H4 (cell line): ENCODE measurements at places on chromosomes 3 and 15. TPM values are rescaled to one million over a fixed set of nuclear protein-coding genes. Genes with fewer than 3 reads are reported as not detected.
A peak's percentile ranks its signal among the peaks of the same experiment; 100 is the strongest.

The ELL3 gene
- 1.3 and 2.2 TPM in 2 replicates for total RNA-seq

The GOLGA8J gene
- not detected in 2 replicates for total RNA-seq

The PLSCR4 gene
- 15.0 and 19.5 TPM in 2 replicates for total RNA-seq

The SCG5 gene
- total RNA-seq = 0.64 and 0.95 TPM in 2 replicates

GRCh38 chr3:161987933-161988332 lies 491.3 kb downstream of the OTOL1 start:
- DNase-seq = no peak

DNA sequence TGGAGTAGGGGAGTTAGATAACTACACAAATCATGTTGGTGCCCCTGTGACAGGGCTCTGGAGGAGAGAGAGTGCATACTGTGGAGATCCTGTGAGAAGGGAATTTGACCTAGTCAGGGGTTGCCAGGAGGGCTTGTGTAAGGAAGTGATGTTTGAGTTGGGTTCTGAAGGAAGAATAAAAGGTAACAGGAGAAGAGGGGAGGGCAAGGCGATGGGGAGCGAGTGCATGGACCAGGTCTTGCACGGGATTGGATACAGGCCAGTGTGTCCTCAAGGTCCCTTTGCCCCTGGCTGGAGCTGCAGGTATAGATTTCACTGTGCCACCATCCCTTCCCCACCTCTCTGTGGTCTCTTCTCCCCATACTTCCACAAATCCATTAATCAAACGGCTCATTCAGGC lies 83.9 kb downstream of the RGMA start:
- no peak for DNase-seq

- no peak for DNase-seq
Measured at GRCh38 chr15:92653366-92653765, 2.2 kb downstream of the FAM174B start.

DNA sequence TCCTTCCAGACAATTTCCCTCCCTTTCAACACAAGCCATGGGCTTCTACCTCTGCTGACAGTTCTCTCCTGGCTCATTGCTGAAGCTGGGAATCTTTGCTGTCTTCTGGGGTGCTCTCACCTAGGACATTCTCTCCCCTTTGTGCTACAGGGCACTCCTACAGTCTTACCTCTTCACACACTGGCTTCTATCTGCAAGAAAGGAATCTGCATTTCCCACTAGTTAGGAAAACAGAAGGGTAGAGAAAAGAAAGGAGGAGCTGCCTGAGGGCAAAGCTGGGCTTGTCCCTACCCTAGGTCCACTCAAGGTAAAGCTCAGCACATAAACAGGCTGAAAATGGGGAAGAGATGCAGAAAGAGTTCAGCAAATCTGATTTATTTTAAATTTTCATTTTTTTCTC lies 5.6 kb upstream of the ARGFX start:
- DNase-seq = no peak

The GP9 gene
- total RNA-seq = not detected in 2 replicates

DNA sequence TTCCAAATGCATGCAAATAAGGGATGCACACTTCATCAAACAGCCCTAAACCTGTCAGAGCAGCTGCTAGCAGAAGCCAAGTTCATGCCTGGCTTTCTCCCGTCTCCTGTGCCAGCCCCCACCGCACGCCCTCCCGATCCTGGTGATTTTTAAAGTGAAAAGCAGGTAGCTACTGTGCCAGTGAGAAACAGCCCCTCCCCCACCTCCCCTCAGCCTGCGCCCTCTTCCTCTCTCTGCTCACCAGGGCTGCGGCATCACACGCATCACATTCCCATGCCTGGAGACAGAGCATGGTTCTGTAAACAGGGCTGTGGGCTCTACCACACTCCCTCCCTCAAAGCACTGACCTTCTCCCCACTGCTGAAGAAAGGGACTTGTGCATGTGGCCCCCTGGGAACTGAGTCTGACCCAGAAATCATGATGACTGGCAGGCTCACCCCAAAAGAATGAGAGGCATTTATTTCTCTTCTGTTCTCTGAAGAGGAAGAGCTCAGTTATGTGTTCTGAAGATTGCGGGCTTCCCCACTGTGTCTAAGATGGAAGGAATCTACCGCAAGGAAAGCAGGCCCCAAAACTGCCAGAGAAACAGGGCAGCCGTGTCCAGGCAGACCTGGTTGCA lies 14.5 kb upstream of the SLC6A1 start:
- no peak for DNase-seq

The EPHA3 gene
- total RNA-seq = 1.4 and 3.6 TPM in 2 replicates

DNA sequence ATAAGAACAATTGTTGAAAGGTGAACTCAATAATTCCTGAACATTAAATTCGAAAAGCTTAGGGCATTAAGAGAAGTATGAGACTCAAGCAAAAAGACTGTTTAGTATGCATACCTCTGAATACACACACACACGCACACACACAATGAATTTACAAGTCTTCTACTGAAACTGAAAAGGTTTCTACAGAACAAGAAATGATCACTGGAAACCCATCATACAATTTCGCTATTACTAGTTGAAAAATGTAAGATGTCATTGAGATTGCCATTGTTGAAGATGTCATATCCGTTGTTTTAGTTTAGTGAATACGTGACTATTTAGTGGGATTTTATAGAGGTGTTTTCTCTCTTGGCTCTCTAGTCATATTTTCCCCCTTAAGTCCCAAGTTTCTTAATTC lies 106.8 kb downstream of the FOXB1 start:
- no peak for DNase-seq

- peak; percentile 70 for DNase-seq
Measured at GRCh38 chr3:145776782-145777408, 384.1 kb downstream of the PLOD2 start.

DNA sequence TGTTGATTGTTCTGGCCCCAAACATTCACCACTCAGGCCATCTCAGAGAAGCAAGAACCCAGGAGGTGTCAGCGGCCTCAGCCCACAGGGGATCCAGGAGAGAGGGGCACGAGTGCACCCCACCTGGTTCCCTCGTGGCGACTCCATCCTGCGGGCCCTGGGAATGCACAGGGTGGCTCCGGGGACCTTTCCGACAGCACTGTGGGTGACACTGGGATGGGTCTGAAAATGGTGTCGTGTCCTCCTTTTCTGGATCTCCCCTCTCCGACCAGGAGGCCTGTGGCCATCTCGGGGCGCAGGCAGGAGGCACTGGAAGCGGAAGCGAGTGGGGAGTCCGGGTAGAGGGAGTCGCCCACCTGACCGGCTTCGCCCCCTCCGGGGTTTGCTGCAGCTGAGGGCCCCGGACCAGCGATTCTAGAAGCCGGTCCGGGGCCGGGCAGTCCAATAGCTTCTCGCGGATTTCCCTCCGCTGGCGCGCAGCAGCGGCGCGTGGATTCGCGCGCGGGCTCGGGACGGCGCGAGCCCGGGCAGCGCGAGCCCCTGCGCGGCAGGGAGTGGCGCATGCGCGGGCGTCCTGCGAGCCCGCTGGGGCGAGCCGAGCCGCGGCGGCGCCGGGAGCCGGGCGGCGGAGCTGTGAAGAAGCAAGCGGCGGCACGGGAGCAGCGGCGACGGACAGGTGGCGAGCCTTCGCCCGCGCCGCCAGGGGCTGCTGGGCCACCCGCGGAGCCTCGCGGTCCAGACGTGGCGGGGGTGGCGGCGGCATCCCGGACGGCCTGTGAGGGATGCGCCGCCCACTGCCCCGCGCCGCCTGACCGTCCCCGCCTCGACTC lies at the start of gene DOCK3:
Gene DOCK3 (plus strand): TSS at position 579 of the 830 bp plus-strand sequence. CDS start 337 bp downstream, outside the sequence.
- no peak for DNase-seq

DNA sequence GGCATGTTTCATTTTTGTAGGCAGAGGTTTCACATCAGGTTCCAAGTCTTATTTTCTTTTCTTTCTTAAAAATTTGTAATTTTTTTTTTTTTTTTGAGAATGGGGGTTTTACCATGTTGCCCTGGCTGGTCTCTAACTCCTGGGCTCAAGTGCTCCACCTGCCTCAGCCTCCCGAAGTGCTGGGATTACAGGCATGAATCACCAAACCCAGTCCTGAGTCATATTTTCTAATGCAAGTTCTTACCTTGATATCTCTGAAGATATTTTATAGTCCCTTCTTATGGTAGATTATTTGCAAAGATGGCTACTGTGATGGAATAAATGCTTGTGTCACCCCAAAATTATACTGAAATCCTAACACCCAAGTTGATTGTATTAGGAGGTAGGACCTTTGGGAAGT lies 63.8 kb downstream of the SLC9A9 start:
- no peak for DNase-seq

DNA sequence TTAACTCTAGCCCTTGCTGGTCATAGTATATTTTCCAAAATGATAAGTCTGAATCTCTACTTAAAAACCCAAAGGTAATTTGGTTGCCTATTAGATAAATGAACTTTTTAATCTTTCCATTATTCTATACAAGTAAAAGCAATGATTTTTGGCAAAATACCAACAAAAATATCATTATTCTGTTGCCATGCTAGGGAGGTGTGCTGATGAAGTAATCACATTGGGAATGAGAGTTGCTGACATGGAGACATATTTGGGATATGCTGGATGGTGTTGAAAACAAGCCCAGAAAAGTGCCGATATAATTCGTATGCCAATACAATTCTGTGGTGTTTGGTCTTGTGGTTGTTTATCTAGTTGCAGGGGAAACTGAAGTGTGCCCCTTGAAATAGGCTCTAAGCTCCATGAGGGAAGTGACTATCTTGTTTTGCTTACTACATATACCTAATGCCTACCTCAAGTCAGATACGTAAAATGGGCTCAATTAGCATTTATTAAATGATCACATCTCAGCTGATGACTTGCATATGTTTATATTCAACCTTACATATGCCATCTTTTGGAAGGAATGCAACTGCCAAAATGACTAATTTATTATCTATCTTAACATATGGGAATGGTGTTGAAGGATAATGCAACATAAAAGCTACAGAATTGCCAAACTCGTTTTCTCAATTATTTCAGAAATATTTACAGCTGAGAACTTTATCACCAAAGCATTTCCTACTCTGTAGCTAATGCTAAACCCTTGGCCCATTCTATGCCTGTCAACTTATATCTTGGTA lies 5.8 kb downstream of the TOPBP1 start:
- no peak for DNase-seq

DNA sequence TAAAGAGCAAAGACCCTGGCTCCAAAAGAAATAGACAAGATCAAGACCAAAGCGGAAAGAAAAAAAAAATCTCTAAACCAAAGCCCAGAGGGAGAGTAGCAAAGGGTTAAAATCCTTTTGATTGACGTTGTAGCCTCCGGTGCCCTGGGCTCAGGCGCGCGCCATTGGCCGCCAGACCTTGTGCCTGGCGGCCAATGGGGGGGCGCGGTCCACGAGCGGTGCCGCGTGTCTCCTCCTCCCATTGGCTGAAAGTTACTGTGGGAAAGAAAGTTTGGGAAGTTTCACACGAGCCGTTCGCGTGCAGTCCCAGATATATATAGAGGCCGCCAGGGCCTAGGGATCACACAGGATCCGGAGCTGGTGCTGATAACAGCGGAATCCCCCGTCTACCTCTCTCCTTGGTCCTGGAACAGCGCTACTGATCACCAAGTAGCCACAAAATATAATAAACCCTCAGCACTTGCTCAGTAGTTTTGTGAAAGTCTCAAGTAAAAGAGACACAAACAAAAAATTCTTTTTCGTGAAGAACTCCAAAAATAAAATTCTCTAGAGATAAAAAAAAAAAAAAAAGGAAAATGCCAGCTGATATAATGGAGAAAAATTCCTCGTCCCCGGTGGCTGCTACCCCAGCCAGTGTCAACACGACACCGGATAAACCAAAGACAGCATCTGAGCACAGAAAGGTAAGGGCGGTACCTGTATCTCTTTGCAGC lies at the start of gene HES1:
Gene HES1 (plus strand): TSS at position 343 of the 713 bp plus-strand sequence. CDS start 233 bp downstream, at position 576.
- peak; percentile 97 for DNase-seq

The ZNF385D gene
- total RNA-seq = not detected in 2 replicates

GRCh38 chr3:133038089-133038730 lies at the start of gene TMEM108:
TSS of gene TMEM108 (plus strand) at chr3:133038391.
- DNase-seq = peak; percentile 84

The EXD1 gene
- total RNA-seq = 0.12 TPM in 1 of 2 replicates, not detected in the other

- no peak for DNase-seq
Measured at GRCh38 chr15:95609096-95609495, 721.4 kb upstream of the NR2F2 start.

The HES1 gene
- 19.3 and 22.5 TPM in 2 replicates for total RNA-seq

- no peak for DNase-seq
Measured at GRCh38 chr15:38487378-38487777, 33.5 kb downstream of the FAM98B start.

DNA sequence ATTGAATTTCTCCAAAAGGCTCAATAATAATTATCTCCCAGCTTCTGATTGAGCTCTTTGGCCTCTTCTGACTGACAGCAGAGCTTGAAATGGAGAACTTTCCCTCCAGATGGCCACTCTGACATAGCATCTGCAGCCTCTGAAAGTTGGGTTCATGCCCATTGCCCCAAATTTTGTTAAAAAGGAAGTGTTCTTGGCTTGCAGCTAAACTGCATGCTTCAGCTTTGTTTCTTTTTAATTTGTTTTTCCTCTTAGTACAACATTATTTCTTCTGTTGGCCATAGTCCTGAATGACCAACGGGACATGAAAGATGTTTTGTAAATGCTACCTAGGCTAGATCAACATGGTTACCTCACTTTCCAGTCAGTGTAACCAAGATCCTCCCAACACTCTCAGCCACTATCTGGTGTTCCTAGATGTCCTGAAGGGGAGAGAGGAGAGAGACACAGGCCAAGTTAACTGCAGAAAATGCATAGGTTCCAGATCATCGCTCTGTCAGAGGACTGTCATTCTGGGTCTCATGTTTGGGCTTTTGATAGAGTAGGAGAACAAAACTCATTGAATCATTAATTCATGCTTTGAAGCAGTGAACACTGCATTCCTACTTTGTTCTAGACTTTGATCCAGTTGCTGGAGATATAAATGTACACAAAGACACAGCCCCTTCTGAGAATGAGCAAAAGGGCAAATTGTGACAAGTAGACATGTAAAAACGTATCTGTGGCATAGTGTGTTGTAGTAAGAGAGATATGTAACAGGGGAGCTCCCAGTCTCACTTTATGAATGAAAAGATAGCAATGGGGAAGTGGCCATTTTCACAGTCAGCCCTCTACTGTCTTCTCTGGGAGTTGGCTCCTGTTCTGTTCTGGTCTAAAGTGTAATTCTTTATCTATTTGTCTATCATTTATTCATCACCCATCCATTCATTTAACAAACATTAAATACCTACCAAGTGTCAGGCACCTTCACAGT lies 156.2 kb downstream of the ZNF621 start:
- DNase-seq = no peak

The TRMT10C gene
- total RNA-seq = 37.7 and 49.4 TPM in 2 replicates

DNA sequence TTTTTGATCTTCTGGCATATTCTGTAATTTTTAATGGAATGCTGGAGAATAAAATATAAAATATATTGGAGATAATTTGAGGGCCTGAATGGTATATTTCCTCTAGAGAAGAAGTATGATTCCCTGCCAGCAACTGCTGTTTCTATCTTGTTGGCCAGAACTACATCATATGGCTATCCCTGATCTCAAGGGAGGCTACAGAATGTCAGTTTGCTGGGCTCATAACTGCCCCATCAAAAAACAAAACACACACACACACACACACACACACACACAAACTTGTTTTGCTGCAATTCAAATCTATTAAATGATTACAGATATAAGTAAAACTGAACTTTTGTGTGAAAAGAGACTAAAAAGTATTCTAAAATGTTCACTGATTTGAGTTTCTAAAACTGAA lies 51.0 kb downstream of the RASA2 start:
- no peak for DNase-seq

The XRN1 gene
- total RNA-seq = 10.6 and 34.8 TPM in 2 replicates
